GM13976 (cell line): ENCODE measurements at places on chromosomes 7 and 10.

- DNase-seq, result no peak
These were observed 11.0 kb upstream of the ZNF22 start for GRCh38 chr10:44989597-44990301.

DNA sequence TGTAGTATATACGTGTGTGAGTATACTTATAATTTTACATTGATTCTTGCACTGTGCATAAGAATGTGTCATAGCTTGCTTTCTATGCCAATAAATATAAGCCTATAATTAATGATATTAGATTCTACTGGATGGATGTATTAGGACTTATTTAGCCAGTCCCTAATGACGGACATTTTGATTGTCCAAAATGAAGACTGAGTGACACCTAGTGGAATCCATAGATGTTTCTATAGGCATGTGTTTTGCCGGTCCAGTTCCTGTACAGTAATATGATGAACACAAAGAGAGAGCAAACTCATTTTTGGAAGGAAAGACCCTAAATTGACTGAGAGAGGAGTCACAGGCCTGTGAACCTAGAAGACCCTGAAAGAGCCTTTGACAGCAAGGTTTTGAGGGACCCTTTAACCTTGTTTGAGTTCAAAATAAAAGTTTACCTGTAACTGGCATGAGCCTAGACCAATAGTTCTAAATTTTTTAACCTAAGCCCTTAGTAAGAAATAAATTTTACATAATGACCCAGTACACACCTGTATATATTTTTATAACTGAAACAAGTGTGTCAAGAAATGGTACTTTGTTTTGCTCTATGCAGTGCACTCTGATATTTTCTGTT, 42.4 kb upstream of the AGBL3 start:
- peak; percentile 59 for DNase-seq

DNA sequence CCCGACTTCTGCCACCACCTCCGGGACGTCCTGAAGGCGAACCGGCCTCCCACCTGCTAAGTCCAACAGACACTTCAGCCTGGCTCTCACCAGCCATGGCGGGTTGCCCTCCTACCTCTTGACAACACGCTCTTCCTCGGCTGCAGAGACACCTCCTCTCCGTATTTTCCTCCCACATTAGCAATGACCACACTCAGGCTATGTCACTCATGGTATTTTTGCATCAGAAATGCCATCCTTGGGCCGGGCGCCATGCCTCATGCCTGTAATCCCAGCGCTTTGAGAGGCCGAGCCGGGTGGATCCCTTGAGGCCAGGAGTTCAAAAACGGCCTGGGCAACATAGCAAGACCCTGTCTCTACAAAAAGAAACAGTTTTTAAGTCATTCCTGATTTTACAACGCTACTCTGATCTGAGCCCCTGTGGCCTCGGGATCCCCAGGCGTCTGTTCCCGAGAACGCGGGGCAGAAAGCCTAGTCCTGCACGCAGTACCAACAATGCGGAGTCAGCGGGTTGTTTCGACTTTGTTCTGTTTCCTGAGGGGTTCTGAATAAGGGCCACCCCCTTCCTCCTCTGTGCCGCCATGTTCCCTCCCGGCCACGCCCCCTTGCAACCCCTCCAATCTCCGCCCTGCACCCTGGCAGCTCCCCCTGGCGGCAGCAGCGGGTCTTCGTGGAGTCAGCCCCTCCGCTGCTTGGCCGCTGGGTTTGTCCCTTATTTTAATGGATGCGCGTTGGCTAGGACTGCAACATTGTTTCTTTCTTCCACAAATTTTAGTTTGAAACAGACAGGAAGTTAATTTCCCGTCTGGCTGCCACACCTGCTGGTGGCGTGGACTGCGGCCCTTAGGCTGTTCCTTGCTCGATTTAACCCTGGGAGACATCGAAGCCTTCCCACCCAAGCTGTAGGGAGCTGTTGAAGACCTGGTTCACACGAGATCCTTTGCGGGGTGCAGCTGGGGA, 9.7 kb upstream of the ZFAND2A start:
- DNase-seq, result peak; percentile 89

DNA sequence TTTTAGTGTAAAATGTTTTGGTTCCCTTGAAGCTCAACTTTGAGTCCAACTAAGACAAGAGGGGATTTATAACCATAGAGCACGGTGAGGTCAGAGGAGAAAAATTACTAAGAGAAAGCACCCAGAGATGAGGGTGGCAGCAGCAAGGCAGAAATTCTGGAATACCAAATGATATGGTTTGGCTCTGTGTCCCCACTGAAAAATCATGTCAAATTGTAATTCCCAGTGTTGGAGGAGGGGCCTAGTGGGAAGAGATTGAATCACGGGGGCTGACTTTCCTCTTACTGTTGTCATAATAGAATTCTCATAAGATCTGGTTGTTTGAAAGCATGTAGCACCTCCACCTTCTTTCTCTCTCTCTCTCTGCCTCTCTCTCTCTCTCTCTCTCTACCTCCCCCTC, 19.4 kb upstream of the AKR1C1 start:
- DNase-seq, result no peak

DNA sequence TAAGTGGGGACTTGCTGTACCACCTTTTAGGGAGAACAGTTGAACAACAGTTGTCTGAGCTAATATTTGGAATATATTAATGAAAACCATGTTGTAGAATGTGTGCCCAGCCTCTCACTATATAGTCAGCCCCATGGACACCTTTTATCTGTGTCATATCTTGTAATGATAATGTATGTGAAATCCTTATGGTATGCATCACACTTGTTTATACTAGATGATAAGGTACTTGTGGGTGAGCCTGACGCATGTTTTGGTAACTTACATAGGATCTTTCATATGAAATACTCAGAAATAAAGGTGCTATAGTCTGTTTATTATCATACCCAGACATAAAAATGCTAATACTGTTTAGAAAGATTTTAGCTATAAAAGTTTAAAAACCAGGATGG, 32.8 kb downstream of the CAMK1D start:
- no peak for DNase-seq

GRCh38 chr7:158270106-158270775, 317.4 kb downstream of the PTPRN2 start:
- DNase-seq, result no peak

DNA sequence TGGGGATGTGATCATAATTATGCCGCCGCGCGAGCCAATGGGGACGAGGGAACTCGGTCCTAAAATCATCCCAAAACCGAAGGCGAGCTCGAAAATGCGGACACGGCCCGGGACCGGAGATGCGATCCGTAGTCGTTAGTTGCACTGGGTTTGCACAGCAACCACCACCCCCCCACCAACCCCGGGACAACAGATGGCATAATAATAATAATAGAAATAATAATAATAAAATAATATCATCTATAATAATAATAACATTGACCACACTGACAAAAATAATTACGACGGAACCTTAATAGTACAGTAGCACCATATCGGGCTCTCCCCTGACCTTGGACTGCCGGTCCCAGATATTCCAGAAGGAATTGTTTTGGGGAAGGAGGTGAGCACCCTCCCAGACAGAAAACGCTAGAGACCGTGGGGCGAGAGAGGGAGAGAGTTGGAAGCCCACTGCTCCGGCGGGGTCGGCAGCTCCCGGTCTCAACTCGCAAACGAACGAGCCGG, 1.1 kb upstream of the EMX2 start:
- DNase-seq, result no peak

GRCh38 chr7:45421806-45422205, 152.4 kb upstream of the ADCY1 start:
- no peak for DNase-seq

- no peak for DNase-seq
These were observed 59.8 kb upstream of the ANTXRL start for GRCh38 chr10:46226900-46227558.

DNA sequence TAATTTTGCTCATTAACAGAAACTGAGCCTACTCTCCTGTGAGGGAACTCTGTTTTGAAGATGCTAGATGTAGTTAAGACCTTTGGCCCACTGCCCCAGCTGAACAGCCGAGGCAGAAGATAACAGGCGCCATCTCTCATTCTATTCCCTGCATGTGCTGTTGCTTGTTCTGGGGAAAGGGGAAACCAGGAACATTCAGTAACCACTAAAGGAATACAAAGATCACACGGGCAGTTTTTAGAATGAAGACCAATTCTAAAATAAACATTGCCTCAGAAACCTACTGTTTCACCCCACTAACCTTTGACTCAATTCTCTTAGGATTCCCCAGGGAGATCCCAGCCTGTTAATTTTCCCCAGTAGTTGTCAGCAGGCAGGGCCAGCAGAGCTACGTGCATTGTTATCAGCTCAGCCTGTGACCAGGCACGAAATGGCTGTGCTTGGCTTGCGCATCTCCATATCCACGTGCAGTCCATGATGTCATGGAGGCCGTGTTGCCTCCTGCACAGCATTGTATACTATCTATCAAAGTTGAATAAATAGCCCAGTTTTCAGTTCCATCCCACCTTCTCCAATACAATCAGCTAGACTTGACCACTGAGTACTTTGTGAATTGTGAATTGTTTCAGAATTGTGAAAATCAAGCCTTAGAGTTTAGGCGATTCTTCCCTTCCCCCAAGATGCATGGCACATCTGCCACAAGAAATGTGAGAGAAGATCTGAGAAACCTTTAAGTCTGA, 36.0 kb downstream of the ANK3 start:
- no peak for DNase-seq

DNA sequence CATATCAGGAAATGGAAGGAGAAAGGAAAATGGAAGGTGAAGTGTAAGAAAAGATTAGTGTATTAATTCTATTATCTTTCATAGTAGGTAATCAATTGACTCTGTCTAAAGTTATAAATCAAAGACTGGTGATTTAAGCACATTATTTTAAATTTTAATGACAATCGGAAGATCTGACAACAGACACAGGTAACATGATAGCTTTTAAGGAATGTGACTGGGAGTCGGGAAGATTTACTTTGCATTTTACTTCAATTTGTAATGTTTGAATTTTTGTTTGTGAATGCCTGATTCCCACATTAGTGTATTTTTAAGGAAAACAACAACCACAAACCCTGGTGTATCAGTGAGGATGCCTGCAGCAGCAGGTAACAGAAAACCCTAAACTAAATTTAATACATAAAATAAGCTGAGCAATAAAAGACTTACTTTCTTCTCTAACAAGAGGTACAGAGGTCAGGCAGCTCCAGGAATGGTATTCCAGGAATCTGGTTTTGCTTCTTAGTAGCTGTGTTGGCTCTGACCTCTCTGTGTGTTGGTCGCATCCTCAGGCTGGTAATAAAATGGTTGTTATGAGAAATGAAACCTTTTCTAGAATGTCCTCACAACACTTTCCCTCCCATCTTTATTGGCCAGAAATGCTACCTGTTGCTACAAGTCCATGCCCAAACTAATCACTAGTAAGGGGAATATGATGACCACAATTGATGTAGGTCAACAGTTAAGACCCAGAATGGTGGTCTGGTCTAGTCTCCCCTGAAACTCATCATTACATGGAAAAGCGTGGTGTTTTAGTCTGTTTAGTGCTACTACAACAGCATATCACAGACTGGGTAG, 12.2 kb downstream of the DNAJB9 start:
- no peak for DNase-seq

DNA sequence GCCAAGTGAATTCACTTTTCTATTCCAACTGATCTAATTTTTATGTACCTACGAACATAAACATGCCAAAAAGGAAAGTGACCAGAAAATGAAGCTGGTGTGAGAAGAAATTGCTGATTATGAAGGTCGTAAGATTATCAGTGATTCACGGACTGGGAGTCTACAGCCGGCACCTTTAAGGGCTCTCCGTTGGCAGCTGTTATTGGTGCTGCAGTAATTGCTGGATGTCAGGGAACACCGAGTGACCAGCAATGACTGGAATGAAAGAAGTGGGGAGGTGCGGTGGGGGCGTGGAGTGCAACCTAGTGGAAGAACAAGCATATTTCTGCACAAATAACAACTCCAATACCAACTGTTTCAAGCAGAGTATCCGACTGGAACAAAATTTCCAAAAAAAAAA, 109.8 kb upstream of the TARP start:
- DNase-seq, result no peak

GRCh38 chr10:17196573-17196972, 4.9 kb downstream of the TRDMT1 start:
- no peak for DNase-seq

- DNase-seq, result no peak
These were observed 22.2 kb downstream of the SFMBT2 start for GRCh38 chr10:7388602-7389001.

GRCh38 chr7:73704640-73705550, 14.6 kb downstream of the STX1A start:
- DNase-seq, result no peak

- no peak for DNase-seq
These were observed 150.6 kb upstream of the PCBD1 start for GRCh38 chr10:71038921-71039320.

DNA sequence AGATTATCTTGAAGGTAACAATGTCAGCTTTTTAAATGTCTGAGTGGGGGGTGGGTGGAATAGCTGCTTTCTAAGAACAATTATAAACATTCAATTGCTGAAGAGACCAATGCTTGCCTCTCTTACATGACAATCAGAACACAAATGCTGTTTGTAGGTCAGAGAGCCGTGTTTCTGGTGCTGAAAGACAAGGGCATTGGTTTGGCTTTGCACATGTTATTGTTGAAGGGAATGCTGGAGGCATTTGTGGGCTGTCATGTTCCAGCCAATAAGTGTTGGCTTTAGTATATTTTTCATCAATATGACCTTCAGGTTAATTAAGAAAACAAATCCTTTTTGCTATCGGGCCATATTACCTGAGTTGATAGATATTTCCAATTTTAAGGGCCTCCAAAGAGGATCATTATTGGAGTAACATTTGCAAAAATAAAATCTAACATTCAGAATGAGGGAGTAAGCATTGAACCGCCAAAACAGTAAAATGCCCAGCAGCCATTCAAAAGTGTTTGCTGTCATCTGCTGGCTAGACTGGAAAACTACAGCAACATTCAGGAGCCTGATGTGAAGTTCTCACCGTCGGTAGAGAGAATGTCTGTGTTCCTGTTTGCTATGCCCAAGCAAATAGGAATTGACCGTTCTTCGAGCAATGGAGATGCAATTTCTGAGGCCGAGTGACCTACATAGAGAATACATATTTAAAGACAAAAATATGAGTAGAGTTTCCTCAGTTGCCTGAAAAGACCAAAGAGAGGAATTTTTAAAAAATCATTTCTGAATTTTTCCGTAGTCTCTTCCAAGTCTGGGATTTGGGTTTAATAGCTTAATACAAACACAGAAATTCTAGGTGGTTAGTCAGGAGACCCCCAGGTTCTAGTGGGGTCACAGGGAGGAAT, 118.9 kb downstream of the APBB1IP start:
- DNase-seq, result peak; percentile 70

DNA sequence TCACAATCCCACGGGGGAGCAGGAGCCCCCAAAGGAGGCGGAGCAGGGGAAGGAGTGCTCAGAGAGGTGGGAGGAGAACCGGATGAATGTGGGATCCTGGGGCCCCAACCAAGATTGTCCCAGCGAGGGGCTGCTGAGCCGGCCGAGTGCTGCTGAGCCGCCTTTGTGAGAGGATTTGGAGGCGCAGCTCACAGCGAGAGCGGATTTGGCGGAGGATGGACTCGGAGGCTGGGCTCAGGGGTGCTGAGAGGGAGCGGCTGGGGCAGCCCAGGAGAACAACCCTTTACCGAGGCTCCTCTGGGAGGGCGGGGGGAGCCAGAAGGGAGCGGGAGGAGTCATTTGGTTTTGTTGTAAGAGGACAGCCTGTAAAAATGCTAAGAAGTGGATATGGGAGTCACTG, 23.0 kb downstream of the GHRHR start:
- DNase-seq, result no peak

- DNase-seq, result no peak
These were observed 56.7 kb downstream of the NEURL1 start for GRCh38 chr10:103550229-103550628.

GRCh38 chr10:11687357-11687771, 54.8 kb upstream of the ECHDC3 start:
- DNase-seq, result no peak

- no peak for DNase-seq
These were observed 266.6 kb downstream of the PARD3 start for GRCh38 chr10:34548466-34548865.
